ENCODE measurements at places on chromosomes 6 and 20.
A peak's percentile ranks its signal among the peaks of the same experiment; 100 is the strongest.

- DNase-seq, result no peak
Observed at GRCh38 chr6:99016355-99016754, 68.6 kb upstream of the FBXL4 start.

DNA sequence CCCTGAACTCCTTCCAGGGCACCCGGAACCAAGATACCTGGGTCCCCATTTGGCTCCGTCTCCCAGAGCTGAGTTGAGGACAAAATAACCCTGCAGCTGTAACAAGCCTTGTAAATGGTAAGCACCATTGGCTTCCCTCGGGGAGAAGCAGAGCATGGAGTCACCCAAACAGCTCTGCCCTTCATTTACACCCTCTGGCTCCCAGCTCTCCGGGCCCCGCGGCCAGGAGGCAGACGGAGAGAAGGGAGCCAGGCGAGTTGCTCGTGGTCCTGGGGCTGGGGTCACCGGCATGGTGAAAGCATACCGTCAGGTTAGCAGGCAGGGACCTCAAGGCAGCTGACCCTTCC, 2.1 kb downstream of the TFEB start:
- no peak for DNase-seq

GRCh38 chr20:47568019-47568418, 66.3 kb downstream of the NCOA3 start:
- no peak for DNase-seq

DNA sequence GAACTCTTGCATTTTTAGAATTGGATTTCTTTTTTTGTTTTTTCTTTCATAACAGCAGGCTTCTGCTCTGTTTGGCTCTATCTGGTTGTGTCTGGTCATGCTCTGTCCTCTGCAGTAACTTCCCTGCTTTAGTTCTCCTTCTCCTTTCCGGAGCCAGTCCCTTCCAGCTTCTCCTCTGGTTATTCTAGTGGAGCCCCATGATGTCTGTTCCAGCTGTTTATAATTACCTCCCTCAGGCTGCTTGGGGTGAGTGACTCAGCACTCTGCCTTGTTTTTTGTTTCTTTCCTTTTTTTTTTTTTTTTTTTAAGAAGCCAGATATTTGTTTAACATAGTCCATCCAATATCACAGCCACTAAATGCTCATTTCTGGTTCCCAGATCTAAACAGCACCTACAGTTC, 409.6 kb downstream of the MAFB start:
- DNase-seq, result no peak

DNA sequence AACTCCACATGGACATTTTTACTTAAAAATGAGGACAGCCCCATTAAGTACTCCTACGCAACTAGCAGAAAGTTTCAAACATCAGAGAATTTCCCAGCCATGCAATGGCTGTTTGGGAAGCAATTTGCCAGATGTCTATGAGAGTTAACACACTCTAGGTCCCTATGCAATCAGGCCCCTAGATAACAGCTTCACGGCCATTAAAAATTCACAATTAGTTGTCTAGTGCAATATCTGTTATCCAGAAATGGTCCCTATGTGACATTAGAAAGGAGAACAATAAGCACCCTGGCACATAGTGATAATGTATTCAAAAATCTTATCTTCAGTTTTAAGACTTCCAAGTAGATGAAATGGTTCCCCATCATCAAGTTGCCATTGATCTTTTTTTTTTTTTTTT, 174.3 kb upstream of the NRSN1 start:
- DNase-seq, result no peak

GRCh38 chr6:169778646-169779045, 27.2 kb downstream of the ERMARD start:
- DNase-seq, result no peak

- DNase-seq, result no peak
Observed at GRCh38 chr6:88605271-88605670, 358.1 kb downstream of the RNGTT start.

GRCh38 chr20:62117362-62117646, 5.0 kb upstream of the LSM14B start:
- DNase-seq, result no peak

GRCh38 chr6:63663147-63663955, 27.7 kb downstream of the PHF3 start:
- DNase-seq, result no peak

DNA sequence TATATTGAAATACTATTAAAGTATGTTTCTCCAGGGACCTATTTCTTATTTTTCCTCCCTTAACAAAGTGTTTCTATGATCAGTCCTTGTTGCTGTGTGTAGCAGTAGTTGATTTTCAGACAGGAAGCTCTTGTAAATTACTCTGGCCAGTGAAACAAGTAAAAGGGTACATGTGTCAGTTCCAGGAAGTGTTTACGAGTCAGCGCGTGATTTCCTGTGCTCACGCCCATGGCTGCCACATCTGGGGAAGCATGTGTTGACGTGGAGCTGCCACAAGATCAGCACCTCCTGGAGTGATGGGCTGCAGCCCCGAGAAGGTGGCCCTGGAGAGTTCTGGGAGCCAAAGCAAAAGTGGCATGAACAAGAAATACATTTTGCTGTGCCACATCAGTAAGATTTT, 38.6 kb upstream of the GGTLC1 start:
- DNase-seq, result no peak

- DNase-seq, result no peak
Observed at GRCh38 chr20:36273414-36274180, 32.5 kb upstream of the DLGAP4 start.

GRCh38 chr6:132972971-132973370, 158.6 kb downstream of the RPS12 start:
- DNase-seq, result no peak

- no peak for DNase-seq
Observed at GRCh38 chr20:62892348-62893304, 31.0 kb upstream of the TCFL5 start.

- DNase-seq, result peak; percentile 64
Observed at GRCh38 chr6:154954347-154954746, 40.8 kb upstream of the TIAM2 start.

GRCh38 chr6:32146687-32147086, 5.1 kb downstream of the PRRT1 start:
- no peak for DNase-seq

DNA sequence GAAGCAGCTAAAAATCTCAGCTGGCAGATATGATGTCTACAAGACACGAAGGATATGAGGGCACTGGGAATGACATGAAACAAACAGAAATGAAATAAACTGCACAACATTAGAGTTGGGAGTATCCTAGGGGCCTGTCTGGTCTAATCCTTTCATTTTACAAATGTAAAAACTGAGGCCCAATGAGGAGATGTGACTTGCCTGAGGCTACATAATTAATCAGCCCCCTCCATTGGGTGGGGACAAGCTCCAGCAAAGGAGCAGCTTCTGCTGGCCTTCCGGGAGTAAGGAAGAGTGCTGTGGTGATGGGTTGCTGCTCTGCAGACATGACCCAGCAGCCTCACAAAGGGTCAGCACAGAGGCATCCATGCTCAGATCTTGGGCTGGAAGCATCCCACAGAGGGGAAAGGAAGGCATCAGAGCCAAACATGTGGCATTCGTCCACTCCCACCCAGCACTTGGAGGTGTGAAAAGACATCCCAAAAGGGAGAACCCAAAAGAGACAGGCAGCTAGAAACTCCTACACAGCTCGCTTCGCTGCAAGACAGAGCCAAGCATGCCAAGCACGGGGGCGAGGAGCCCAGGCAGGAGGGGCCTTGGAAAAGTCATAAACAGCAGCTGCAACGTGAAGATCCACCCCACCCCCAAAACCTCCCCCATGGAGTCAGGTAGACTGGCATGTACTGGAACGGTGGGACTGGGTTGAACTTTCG, 183.7 kb downstream of the UNC5CL start:
- no peak for DNase-seq

GRCh38 chr6:88864359-88865054, 98.9 kb downstream of the RNGTT start:
- DNase-seq, result no peak

GRCh38 chr6:75691012-75691411, 58.0 kb upstream of the MYO6 start:
- DNase-seq, result no peak

- no peak for DNase-seq
Observed at GRCh38 chr6:10884245-10884972, 2.4 kb upstream of the SYCP2L start.

GRCh38 chr20:23415959-23416583, 5.2 kb downstream of the NAPB start:
- no peak for DNase-seq

GRCh38 chr6:30326526-30327231, at the start of gene TRIM39:
Gene TRIM39 (plus strand): TSS chr6:30326927. CDS start chr6:30329318, 2,391 bp downstream.
- peak; percentile 31 for DNase-seq

DNA sequence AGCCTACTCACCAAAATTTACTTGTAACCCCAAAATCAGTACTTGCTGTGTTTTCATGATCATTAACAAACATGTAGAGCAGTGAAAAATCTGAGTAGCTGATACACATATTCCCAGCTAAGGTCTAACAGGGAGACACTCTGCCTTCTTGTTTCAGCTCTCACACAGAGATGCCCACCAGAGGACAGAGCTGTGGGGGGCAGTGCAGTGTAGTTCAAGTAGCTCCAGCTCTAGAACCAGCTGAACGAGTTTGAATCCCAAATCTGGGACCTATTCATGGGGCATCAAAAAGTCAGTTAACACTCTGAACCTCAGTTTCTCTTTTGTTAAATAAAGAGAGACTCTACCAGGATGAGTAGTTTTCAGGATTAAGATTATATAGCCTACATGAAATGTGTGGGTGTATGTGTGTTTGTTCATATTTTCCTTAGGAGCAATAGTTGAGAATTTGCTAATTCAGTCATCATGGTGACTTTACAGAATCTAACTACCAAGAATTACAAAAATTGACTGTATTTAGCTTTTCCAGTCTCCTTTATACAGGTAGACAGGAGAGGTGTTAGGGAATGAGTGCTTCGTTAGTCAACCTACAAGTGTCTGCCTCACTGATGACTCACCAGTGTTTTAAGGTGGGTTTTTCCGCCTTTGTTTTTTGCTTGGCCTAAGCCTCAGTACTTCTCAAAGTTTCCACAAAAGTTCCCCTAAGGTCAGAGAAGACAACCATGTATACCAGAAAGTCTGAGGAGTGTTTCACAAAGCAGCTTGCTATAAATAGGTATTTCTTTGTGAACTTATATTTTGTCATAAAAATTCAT, 164.0 kb upstream of the RUNX2 start:
- no peak for DNase-seq

DNA sequence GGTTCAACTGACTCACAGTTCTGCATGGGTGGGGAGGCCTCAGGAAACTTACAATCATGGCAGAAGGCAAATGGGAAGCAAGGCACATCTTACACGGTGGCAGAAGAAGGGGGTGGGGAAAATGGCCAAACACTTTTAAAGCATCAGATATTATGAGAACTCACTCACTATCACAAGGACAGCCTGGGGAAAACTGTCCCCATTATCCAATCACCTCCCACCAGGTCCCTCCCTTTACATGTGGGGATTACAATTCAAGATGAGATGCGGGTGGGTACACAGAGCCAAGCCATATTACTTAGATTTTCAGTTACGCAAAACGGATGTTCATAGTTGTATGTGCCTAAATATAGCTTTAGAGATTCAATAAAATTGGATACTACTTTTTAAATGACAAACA, 25.6 kb downstream of the CYP39A1 start:
- DNase-seq, result no peak

DNA sequence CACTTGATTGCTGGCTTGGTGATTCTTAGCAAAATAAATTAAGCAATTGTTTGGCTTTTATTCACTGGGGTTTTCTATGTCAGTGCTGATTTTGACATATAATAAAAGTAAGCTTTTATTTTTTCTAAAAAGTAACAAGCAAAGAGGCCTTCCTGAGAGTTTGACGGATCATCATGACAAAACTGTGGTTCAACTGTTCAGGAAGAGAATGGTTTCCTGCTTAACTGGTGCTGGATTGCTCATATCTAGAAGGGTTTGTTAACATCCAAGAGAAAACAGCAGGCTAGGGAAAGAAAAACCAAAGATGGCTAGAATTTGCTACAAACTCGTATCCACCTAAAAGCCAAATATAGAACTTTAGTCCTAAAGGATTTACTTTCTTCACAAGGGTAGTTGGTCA, 21.2 kb downstream of the SERPINB1 start:
- no peak for DNase-seq

GRCh38 chr20:41627611-41628244, 9.6 kb upstream of the CHD6 start:
- no peak for DNase-seq

- DNase-seq, result no peak
Observed at GRCh38 chr20:40717343-40717865, 28.4 kb upstream of the MAFB start.

- DNase-seq, result no peak
Observed at GRCh38 chr6:40413239-40413638, 173.9 kb downstream of the LRFN2 start.

- no peak for DNase-seq
Observed at GRCh38 chr6:13710552-13711323, 897 bp downstream of the RANBP9 start.

DNA sequence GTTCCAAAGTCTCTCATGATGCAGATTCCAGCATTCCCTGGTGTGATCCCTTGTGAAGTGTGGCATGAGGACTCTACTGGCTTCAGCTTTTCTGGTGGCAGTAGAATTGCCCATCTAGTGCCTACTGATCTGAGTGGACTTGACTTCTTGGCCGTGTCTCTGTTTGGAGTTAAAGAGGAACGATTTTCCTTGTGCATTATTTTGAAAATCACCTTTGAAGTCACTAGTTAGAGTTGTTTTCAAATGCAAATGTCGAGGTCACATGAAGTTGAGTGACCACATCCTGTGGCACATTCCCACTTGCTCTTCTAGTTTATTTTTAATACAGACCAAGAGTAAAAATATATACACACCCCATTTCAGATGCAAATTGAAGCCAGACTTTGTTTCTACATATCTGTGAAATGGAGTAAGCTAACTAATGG, 270.7 kb upstream of the TAB2 start:
- no peak for DNase-seq

- no peak for DNase-seq
Observed at GRCh38 chr20:61184194-61184593, 67.9 kb upstream of the CDH4 start.

Data from NCI-H1694 (cell line).